Activated naive CD4-positive, alpha-beta T cell (primary cell): ENCODE measurements at places on chromosomes 1 and 21.

DNA sequence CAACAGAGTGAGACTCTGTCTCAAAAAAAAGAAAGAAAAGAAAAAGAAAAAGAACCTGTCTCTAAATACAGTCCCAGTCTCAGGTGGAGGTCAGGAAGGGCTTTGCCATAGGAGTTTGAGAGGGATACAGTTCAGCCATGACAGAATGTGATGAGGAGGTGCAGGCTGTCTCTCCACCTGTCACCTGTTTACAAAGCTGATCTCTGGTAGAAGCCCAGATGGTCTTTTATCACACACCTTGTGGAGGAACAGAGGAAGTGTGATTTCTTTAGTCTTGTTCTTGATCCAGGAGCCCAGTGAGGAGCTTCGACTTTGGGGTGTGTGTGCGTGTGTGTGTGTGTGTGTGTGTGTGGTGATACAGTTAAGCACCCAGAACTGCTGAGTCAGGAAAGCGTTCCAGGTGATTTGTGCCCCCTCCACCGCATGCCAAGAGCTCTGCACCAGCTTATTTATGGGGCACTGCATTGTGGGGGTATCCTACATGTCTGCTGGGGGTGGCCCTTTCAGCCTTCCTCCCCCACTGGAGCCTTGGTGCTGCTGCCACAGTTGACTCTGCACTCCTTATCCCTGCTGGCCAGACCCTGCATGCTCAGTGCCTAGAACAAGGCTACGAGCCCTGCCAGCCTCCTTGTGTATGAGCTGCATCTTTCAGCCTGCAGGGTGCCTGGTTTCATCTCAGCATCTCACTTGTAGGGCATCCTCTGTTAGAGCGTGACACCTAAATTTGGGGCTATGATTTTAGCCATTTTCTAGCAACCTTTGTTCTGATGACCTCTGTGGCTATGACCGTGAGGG lies 19.3 kb downstream of the DOP1B start:
- DNase-seq, result no peak

DNA sequence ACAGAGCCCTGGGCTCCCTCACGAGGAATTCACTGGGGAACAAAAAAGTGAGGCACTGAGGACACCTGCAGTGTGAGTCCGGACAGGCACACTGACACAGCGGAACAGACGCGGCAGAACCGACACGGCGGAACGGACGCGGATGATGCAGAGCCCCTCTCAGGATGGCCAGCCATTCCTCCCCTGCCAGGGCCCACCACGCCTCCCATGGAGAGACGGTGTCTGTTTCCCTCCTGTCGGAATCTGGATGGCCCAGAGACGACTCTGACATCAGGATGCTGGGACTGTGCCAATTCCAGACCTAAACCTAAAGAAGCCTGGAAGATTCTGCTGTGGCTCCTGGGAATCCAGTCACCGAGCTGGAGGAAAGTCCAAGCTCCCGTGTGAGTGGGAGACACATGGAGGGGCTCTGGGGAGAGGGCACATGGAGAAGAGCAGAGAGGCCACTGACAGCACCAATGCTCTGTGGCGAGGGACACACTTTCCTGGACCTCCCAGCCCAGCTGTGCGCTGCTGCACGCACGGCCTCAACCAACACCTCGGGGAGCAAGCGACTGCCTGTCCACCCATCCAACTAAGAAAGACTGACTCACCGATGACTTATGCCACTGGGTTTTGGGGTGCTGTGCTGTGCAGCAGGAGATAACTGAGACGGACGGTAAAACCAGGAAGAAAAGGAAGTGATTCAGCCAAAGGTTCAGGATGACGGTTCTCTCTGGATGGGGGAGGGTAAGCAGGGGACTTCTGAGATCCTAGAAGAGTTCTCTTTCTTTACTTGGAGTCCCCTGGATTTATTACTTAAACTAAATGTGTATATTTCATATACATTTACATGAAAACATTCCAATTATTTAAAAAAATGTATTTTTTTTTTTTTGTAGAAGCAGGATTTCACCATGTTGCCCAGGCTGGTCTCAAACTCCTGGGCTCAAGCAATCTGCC lies 23.3 kb downstream of the ZBTB17 start:
- DNase-seq, result no peak

- DNase-seq, result no peak
Observed at GRCh38 chr1:17094664-17095063, 24.6 kb downstream of the PADI2 start.

GRCh38 chr1:199550199-199551065 lies 477.1 kb upstream of the NR5A2 start:
- DNase-seq, result no peak

- DNase-seq, result no peak
Observed at GRCh38 chr1:36884029-36884701, 150.2 kb downstream of the GRIK3 start.

DNA sequence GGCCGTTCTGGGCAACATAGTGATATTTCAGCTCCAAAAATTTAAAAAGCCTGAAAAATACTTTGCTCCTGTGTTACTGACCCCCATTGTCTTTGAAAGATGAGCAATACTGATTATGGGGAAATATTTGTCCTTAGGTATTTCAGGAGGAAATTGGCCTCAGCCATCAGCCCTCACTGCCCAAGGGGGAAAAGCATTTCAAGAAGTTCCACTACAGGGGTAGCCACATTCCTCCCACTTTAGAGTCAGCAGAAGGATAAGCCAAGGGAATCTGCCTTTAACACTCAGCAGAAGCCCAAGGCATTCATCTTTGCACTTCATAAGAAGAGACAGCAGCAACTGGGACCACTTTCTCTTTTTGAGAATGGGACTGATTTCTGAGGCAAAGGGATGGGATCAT lies 40.5 kb upstream of the ZNF326 start:
- no peak for DNase-seq

- no peak for DNase-seq
Observed at GRCh38 chr1:228343191-228343661, 63.4 kb downstream of the TRIM11 start.

GRCh38 chr1:47323599-47324031 lies 9.7 kb upstream of the STIL start:
- DNase-seq, result no peak
